A549 treated with Mapracorat at 1 μM for 4 hours (cell line): ENCODE measurements at places on chromosomes 13 and 19. TPM values are rescaled to one million over a fixed set of nuclear protein-coding genes. Genes with fewer than 3 reads are reported as not detected.

MPND gene
- 7.6 to 12.4 TPM (median 11.8 TPM) in 5 replicates for total RNA-seq

HPN gene
- 0.09 to 0.37 TPM (median 0.10 TPM) in 3 of 5 replicates, not detected in the others for total RNA-seq

CALM3 gene
- 206 to 250 TPM (median 239 TPM) in 5 replicates for total RNA-seq

NOP53 gene
- 236 to 287 TPM (median 257 TPM) in 5 replicates for total RNA-seq

PSG4 gene
- total RNA-seq, result 0.64 to 0.89 TPM (median 0.74 TPM) in 5 replicates

LMTK3 gene
- 2.1 to 5.4 TPM (median 4.9 TPM) in 5 replicates for total RNA-seq

GIPR gene
- 2.0 to 5.1 TPM (median 3.5 TPM) in 5 replicates for total RNA-seq

PTGIR gene
- total RNA-seq, result 0.06 to 0.10 TPM (median 0.06 TPM) in 3 of 5 replicates, not detected in the others

WASF3 gene
- total RNA-seq, result 0.08 to 0.14 TPM (median 0.12 TPM) in 5 replicates

CYP2A7 gene
- total RNA-seq, result not detected in 5 replicates

RNF225 gene
- 0.18 to 0.37 TPM (median 0.23 TPM) in 4 of 5 replicates, not detected in the other for total RNA-seq

ZNF382 gene
- total RNA-seq, result 0.06 to 0.07 TPM in 2 of 5 replicates, not detected in the others

KIR2DL3 gene
- not detected in 5 replicates for total RNA-seq

TUBB4A gene
- total RNA-seq, result 6.0 to 7.6 TPM (median 6.5 TPM) in 5 replicates

PEAK3 gene
- total RNA-seq, result 0.08 to 0.15 TPM (median 0.11 TPM) in 3 of 5 replicates, not detected in the others

PRR36 gene
- total RNA-seq, result 0.19 to 0.46 TPM (median 0.39 TPM) in 5 replicates

ATP1A3 gene
- total RNA-seq, result 3.4 to 4.8 TPM (median 4.1 TPM) in 5 replicates

CLPTM1 gene
- total RNA-seq, result 136 to 197 TPM (median 165 TPM) in 5 replicates

INAFM1 gene
- 4.5 to 12.5 TPM (median 10.5 TPM) in 5 replicates for total RNA-seq

MYO9B gene
- 23.9 to 33.5 TPM (median 33.1 TPM) in 5 replicates for total RNA-seq

IGSF23 gene
- total RNA-seq, result 0.19 to 0.66 TPM (median 0.43 TPM) in 5 replicates

PEG3 gene
- total RNA-seq, result not detected in 5 replicates

PSENEN gene
- total RNA-seq, result 288 to 310 TPM (median 290 TPM) in 5 replicates

SELENOV gene
- not detected in 5 replicates for total RNA-seq

CCDC159 gene
- total RNA-seq, result 4.6 to 6.0 TPM (median 5.4 TPM) in 5 replicates

FPR2 gene
- total RNA-seq, result not detected in 5 replicates

ZNF772 gene
- total RNA-seq, result 0.73 to 1.4 TPM (median 1.2 TPM) in 5 replicates

SMIM44 gene
- total RNA-seq, result not detected in 5 replicates
